ENCODE measurements at places on chromosomes 6 and 20. TPM values are rescaled to one million over a fixed set of nuclear protein-coding genes. Genes with fewer than 3 reads are reported as not detected.

DNA sequence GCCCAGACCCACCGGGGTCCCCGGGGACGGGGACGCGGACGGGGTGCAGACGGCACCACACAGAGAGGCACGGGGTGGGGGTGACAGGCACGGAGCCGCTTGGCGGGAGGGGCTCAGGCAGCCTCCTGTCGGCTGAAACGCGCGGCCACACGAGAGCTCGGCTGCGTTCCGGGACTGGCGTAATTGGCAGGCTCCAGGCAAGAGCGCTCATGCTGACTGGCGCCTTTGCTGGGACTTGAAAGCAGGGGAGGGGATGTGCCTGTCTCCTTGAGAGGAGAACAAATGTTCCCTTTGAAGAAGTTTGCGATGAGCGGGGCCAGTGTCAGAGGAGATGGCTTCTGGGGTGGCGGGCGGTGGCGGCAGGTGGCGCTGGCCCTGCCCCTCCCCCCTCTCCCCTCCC is 25.8 kb downstream of the BHLHE23 start:
- peaks cover 32% of the 10 kb centered on the region for H3K27me3 ChIP-seq
- no peaks in the 10 kb centered on the region for H3K4me1 ChIP-seq
- no peak for DNase-seq
- H3K36me3 ChIP-seq: no peaks in the 10 kb centered on the region

The SMLR1 gene
- not detected for total RNA-seq

GRCh38 chr6:2534406-2535042 is 216.2 kb downstream of the MYLK4 start:
- H3K27me3 ChIP-seq: peaks cover 39% of the 10 kb centered on the region
- no peak overlapping the region for H3K4me3 ChIP-seq
- H3K27ac ChIP-seq: no peak overlapping the region
- peaks cover 13% of the 10 kb centered on the region for H3K4me1 ChIP-seq
- H3K36me3 ChIP-seq: no peaks in the 10 kb centered on the region
- DNase-seq: no peak

- no peaks in the 10 kb centered on the region for H3K27me3 ChIP-seq
- no peaks in the 10 kb centered on the region for H3K36me3 ChIP-seq
- no peak for DNase-seq
- H3K27ac ChIP-seq: no peak overlapping the region
- H3K4me3 ChIP-seq: no peak overlapping the region
These were observed 22.3 kb upstream of the UNC93A start for GRCh38 chr6:167268683-167269280.

DNA sequence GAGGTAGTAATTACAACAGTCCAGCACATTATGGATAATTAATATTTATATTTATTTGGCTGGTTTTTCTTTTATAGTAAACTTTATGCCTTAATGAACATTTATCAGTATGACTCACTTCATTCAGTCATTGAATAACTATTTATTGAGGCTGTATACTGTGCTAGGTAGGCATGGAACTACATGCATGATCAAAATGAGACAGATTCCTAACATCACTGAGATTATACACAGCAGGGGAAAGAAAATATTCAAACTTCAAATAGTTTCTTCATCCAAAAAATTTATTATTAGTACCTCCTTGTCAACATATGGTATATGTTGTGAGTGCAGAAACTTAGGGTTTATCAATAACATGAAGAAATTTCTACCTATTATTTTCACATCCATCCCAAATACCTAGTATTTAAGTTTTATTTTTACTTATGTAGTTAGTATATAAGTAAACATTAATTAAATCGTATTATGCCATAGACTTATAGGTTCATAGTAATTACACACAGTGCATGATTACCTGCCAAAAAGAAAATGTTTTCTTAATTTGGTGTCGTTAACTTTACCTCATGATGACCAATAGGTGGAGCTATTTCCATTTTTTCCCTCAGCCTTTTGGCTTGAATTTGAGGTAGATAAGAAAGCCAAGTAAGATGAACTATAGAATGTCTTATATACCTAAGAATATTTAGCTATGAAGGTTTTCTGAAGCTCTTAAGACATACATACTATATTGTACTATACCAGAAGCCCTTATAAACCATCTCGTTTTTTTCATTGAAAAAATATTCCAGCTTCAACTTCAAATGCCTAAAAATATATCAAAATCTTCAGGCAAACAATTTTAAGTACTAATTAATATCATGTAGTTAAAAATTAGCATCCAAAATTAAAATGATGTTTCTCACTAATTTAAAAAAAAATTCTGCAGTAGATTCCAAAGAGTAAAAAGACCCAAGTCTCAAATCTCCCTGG is 12.5 kb upstream of the TMEM30A start:
- no peaks in the 10 kb centered on the region for H3K4me1 ChIP-seq
- H3K27ac ChIP-seq: no peak overlapping the region
- H3K4me3 ChIP-seq: no peak overlapping the region
- peaks cover 3% of the 10 kb centered on the region for H3K27me3 ChIP-seq
- peak; percentile 42 for DNase-seq

The SMAP1 gene
- total RNA-seq: 27.3 TPM

DNA sequence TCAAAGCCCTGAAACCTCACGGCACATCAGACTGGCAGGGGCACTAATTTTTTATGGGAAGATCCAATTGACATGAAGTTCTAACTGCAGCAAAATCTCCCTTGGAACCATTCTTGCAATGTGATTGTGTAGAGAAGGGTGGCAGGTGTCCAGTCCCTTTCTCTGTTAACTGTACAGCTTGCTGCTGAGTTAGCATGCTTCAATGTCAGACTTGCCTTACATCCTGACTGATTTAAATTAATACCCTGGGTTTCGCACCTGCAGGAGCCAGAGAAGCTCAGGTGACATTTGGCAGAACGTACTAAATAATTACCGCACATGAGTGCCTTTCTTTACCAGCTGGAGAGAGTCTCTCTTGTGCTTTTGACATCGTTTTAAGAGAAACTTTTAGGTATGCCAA is 123.0 kb downstream of the DOK5 start:
- DNase-seq: no peak
- H3K36me3 ChIP-seq: no peaks in the 10 kb centered on the region
- H3K27ac ChIP-seq: no peak overlapping the region
- H3K27me3 ChIP-seq: no peaks in the 10 kb centered on the region
- H3K4me3 ChIP-seq: no peak overlapping the region
- H3K4me1 ChIP-seq: no peaks in the 10 kb centered on the region

- H3K27me3 ChIP-seq: no peaks in the 10 kb centered on the region
- H3K36me3 ChIP-seq: no peaks in the 10 kb centered on the region
- H3K4me3 ChIP-seq: no peak overlapping the region
- H3K27ac ChIP-seq: no peak overlapping the region
- peak; percentile 35 for DNase-seq
These were observed 138.4 kb downstream of the KCNQ5 start for GRCh38 chr6:72760114-72760793.

GRCh38 chr20:15267935-15268334 is 930.5 kb upstream of the FLRT3 start:
- no peaks in the 10 kb centered on the region for H3K4me1 ChIP-seq
- DNase-seq: no peak
- no peak overlapping the region for H3K4me3 ChIP-seq
- H3K27ac ChIP-seq: no peak overlapping the region

DNA sequence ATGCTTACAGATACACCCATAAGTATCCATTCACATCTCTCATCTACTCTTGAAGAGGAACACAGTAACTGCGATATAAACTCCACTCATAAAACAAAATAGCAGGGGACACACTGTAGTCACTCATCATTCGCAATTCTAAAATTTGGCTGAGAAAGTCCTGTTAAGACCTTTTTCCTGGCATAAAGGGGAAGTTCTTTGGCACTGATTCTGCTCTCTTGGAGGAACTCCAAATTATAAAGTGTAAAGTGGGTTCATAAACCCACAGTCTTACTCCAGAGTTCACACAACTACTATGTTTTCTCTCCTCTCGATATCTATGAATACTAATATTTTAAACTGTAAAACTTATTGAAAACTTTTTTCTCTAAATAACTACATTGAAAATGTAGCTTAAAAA is 80.6 kb downstream of the ADGB start:
- H3K27ac ChIP-seq: no peak overlapping the region
- no peaks in the 10 kb centered on the region for H3K27me3 ChIP-seq
- H3K4me1 ChIP-seq: no peaks in the 10 kb centered on the region
- no peak for DNase-seq
- no peak overlapping the region for H3K4me3 ChIP-seq

GRCh38 chr6:73233048-73233447 is 7.8 kb upstream of the KHDC1L start:
- no peaks in the 10 kb centered on the region for H3K27me3 ChIP-seq
- H3K36me3 ChIP-seq: no peaks in the 10 kb centered on the region
- no peak overlapping the region for H3K4me3 ChIP-seq
- no peaks in the 10 kb centered on the region for H3K4me1 ChIP-seq
- no peak overlapping the region for H3K27ac ChIP-seq
- no peak for DNase-seq

DNA sequence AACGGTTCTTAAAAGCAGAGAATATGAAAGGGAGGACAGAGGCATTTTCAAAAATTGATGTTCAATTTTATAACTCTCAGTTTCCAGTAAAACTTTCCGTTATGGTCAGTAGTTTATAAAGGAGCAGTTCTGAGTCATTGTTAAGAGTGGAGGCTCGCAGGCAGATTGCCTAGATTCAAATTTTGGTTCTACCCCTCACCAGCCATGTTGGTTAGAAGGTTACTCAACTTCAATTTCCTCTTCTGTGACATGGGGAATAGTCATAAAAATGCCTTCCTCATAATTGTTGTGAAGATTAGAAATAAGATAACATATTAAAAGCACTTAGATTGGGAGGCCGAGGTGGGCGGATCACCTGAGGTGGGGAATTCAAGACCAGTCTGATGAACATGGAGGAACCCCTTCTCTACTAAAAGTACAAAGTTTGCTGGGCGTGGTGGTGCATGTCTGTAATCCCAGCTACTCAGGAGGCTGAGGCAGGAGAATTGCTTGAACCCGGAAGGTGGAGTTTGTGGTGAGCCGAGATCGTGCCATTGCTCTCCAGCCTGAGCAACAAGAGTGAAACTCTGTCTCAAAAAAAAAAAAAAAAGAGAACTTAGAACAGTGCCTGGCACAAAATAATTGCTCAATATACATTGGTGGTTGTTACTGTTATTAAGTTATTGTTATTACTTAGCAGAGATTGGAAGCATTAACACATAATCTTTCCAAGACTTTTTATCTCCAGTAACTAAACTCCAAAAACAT is 348.9 kb downstream of the NRN1 start:
- H3K4me1 ChIP-seq: peaks cover 3% of the 10 kb centered on the region
- H3K4me3 ChIP-seq: no peak overlapping the region

DNA sequence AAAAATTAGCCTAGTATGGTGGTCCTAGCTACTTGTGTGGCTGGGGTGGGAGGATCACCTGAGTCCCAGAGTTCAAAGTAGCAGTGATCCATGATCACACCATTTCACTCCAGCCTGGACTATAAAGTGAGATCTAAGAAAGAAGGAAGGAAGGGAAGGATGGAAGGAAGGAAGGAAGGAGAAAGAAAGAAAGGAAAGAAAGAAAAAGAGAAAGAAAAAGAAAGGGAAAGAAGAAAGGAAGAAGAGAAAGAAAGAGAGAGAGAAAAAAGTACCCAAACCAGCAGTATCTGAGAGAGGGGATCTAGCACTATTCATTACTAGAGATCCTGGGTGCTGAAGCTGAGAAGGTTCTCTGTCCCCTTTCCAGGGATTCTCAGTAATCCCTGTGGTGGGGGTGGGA is 197.8 kb downstream of the CD83 start:
- no peaks in the 10 kb centered on the region for H3K4me1 ChIP-seq
- H3K27ac ChIP-seq: no peak overlapping the region
- H3K27me3 ChIP-seq: no peaks in the 10 kb centered on the region

DNA sequence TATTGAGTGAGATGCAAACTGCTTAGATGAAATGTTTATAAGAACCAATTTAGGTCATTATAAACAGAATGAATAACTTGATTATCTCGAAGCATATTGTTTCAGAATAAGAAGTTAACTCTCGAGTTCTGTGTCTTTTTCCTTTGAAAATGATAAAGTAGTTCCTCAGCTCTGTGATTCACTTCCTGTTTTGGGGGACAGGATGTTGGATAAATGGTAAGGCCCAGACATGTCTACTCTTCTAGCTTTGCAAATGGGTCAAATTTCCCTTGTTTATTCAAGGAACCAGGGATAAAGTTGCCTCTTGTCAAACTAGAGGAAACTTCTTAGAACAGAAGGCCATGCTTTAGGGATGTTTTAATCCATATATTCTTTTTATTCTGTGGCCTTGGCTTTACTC is 246.9 kb downstream of the SOX4 start:
- peak overlapping the region; percentile 20 for H3K27ac ChIP-seq
- no peak overlapping the region for H3K4me3 ChIP-seq
- H3K4me1 ChIP-seq: peaks cover 8% of the 10 kb centered on the region
- H3K36me3 ChIP-seq: no peaks in the 10 kb centered on the region
- H3K27me3 ChIP-seq: no peaks in the 10 kb centered on the region

- no peaks in the 10 kb centered on the region for H3K27me3 ChIP-seq
- no peak overlapping the region for H3K4me3 ChIP-seq
- no peaks in the 10 kb centered on the region for H3K36me3 ChIP-seq
- no peak overlapping the region for H3K27ac ChIP-seq
These were observed 117.4 kb downstream of the MAFB start for GRCh38 chr20:40571639-40572038.

The UBR2 gene
- 22.2 TPM for total RNA-seq

The TRIM38 gene
- 6.8 TPM for total RNA-seq

The ACTR5 gene
- 4.0 TPM for total RNA-seq

- H3K27ac ChIP-seq: peak overlapping the region; percentile 54
- peak overlapping the region; percentile 93 for H3K4me3 ChIP-seq
- no peak for DNase-seq
- H3K36me3 ChIP-seq: peaks cover 36% of the 10 kb centered on the region
- no peaks in the 10 kb centered on the region for H3K27me3 ChIP-seq
These were observed 9.2 kb downstream of the HSPA1B start for GRCh38 chr6:31836474-31837368.

The CPNE5 gene
- total RNA-seq: 0.29 TPM

GRCh38 chr6:102223942-102224341 is 830.4 kb downstream of the GRIK2 start:
- no peaks in the 10 kb centered on the region for H3K36me3 ChIP-seq
- no peak overlapping the region for H3K27ac ChIP-seq
- H3K4me3 ChIP-seq: no peak overlapping the region

DNA sequence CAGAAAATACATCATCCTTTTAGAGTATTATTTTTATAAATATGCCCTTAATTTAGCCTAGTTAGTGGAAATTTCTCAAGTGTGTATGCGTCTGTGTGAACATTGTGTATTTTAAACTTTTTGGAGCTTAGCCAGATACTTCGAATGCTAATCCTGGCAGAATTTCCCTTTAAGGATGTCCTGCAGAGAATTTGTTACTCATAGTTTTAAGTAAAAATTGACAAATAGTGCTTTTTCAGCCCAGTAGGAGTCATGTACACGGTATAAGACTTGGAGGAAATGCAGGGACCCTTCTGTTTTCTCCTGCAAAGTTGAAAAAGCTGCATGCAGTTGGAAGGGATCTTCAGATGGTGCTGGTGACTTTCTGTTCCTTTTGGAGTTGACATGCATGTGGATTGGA is at the start of gene FHL5:
Gene FHL5 (plus strand): TSS at position 243 of the 400 bp plus-strand sequence. CDS start 40,486 bp downstream, outside the sequence.
- no peak within 1 kb of the TSS for H3K27ac ChIP-seq
- no peak within 1 kb of the TSS for H3K4me3 ChIP-seq
- H3K27me3 ChIP-seq: no peaks in the 10 kb centered on the region
- no peaks in the 10 kb centered on the region for H3K4me1 ChIP-seq
- no peaks in the 10 kb centered on the region for H3K36me3 ChIP-seq
- no peak for DNase-seq

All from astrocyte (in vitro differentiated cells and primary cell).